Neural crest cell (in vitro differentiated cells): ENCODE measurements at places on chromosomes 1 and 21.

- no peak for DNase-seq
Observed at GRCh38 chr1:157682710-157683437, 17.7 kb downstream of the FCRL3 start.

GRCh38 chr1:15799004-15799867, 8.2 kb downstream of the UQCRHL start:
- no peak for DNase-seq

- DNase-seq, result no peak
Observed at GRCh38 chr21:41220208-41220733, 52.3 kb downstream of the BACE2 start.

- DNase-seq, result no peak
Observed at GRCh38 chr1:2126331-2127186, 68.0 kb downstream of the FAAP20 start.

GRCh38 chr1:33366762-33367484, 46.0 kb upstream of the A3GALT2 start:
- DNase-seq, result no peak

DNA sequence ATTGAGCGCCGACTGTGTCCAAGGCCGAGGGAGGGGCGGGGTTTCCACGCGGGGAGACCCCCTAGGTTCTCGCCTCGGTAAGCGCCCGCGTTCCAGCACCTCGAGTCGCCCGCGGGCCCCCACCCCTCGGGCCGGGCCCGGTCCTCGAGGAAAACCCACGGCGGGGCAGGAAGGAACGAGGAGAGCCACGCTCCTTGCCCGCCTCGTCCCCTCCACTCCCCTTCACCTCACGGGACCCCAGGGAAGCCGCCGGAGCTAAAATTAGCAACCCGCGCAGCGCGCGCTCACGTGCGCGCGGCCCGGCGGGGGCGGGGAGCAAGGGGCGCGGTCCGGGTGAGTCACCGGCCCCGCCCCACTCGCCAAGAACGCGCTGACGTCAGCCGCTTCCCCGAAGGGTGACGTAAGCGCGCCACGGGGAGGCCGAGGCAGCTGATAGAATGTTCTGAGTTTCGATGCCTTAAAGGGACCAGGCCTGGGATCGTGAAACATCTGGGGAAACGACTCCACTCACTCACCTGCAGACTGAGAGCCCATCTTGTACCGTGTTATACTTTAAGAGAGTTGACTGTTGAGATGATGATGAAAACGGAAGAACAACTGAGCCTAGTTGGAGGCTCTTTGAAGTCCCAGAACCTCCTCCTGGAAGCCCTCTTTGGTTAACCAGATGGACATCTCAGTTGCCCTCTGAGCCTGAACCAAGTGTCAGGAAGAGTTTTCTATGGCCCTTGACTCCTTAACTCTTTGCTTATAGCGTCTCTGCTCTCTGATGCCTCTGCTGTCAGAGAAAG, 49.7 kb upstream of the ATF3 start:
- peak; percentile 78 for DNase-seq

DNA sequence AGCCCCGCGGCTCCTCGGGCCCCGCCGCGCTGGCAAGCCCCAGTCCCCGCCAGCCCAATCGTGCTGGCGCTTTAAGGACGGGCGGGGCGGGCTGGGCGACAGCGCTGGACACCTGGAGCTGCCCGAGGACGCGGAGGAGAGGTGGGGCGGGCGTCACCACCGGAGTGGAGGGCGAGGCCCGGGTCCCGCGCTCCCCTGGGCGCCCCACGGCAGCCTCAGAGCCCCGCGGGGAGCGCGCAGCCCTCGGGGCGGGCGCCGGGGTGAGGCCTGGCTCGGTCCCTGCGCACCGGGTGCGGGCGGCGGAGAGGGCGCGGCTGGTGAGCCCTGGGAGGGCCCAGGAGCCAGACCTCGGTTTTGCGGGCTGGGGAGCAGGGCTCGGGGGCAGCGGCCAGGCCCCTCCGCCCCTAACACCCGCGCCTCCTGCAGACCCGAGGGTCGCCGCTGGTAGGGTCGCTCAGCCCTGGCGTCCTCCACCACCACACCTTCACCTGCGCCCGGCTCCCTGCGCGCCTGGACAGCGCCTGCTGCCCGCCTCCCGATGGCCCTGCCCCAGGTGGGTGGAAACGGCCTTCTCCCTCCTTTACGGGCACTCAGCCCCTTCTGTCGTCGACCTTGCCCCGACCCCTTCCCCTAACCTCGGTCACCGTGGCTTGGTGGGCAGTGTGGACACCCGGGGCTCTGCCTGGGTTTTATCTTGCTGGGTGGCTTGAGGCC, at the start of gene TMEM61:
TMEM61 (plus strand) TSS at position 101 of the 714 bp plus-strand sequence; CDS start at position 539, 438 bp downstream.
- no peak for DNase-seq

- no peak for DNase-seq
Observed at GRCh38 chr1:8365661-8366362, 47.9 kb downstream of the SLC45A1 start.

- no peak for DNase-seq
Observed at GRCh38 chr1:203349773-203350524, 973 bp downstream of the FMOD start.

- DNase-seq, result no peak
Observed at GRCh38 chr1:116763116-116763786, 9.0 kb downstream of the CD2 start.

DNA sequence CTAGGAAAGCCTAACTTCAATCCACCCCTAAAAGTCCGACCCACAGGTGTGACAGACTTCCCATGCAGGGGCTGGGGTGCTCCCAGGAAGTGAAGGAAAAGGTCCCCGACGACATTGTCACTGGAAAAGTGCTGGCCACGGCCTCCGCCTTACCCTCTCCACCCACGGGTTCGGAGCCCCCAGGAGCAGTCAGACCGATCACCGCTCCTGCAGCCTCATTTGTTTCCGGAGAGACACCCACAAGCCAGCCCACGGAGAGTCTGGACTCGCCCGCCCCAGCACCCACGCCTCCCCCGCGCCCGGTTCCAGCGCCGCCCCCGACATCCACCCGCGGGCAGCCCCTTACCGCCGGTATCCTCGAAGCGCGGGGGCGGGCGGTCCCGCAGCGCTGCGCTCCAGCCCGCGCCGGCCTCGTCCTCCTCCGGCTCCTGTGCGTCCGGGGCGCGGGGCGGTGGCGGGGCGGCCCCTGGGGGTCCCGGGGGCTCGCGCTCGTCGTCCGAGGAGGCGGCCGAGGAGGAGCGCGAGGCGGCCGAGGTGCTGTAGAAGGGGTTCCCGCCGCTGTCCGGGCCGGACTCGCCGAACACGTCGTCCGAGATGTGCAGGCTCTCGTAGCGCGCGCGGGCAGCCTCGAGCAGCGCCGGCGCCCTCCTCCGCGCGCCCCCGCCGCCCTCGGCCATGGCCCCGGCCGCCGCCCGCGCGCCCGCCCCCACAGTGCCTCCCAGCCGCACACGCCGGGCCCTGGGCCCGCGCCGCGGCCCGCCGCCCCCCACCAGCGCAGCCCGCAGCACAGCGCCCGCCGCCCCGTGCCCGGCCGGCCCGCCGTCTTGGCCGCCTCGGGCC, 660 bp downstream of the PGBD5 start:
- DNase-seq, result peak; percentile 16

DNA sequence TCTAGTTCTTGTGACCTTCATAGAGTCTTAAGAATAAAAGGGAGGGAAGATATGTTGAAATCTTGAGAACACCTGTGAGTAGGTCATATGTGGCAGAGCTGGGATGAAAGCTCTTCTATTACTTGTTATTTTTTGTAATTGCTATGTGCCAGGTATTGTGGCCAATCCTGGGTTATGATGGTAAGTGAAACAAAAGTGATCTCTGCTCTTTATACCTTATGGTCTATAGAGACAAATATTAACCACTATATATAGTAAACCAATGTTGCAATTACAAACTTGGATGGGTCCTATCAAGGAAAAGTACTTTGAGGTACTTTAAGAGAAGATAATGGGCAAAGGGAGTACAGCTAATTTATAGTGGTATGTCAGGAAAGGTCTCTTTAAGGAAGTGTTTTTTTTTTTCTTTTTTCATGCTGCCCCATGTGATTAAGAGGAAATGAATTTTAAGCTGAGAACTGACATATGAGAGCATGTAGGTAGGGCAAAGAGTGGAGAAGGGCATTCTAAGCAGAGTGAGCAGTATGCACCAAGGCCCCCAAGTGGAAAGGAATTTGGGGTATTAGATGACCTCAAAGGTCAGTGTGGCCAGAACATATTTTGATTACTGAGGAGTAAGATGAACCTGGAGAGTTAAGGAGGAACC, 43.3 kb downstream of the POU2F1 start:
- no peak for DNase-seq

DNA sequence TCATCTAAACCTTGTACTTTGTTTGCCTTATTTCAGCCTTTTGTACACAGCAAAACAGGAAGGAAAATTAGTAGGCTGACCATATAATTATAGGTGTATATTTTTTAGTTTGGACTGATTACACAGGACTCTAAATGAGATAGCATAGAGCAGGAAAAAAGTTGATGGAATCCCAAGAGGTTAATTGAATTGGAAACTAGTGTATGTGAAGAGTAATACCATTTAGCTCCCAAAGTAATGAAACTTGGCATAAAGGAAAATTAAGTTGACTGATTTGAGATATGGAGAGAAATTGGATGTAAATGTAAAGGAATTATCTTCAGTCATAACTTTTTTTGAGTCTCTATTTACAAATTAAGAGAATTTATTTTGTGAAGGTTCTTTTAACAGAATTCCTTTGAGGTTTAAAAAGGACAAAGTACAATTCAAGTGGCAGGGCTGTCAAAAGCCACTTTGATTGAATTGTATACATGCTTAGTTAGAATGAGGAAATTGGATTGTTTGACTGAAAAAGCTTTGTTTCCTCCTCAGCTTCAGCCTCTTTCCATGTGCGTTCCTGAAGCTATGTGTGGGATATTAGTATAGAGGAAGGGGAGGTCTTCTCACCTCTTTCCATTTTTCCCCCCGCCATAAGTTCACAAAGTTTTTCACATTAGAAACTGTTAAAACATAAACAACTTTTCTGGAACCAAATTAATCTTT, 26.4 kb downstream of the SNX27 start:
- DNase-seq, result no peak

- DNase-seq, result no peak
Observed at GRCh38 chr1:158735848-158736247, 15.3 kb upstream of the OR6K3 start.

DNA sequence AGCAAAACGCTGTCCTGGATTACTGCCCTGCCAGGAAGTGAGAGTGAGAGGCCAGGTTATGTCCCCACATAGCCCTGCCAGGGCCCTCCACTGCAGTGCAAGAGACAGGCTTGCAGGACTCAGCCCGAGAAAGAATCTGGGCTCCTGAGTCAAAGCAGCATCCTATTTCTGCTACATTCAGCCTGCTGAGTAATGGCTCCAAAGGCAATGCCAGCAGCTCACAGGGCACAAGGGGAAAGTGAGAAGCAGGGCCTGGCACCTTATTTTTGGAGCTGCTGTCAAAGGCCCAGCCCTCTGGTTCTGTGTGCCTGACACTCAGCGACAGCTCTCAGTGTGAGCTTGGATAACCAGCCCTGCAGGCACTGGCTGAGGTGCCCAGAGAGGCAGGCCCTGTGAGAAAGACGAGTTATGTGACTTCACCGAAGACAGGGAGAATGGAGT, 83.9 kb downstream of the DTL start:
- no peak for DNase-seq

- no peak for DNase-seq
Observed at GRCh38 chr21:26572076-26572701, 897 bp downstream of the CYYR1 start.

GRCh38 chr1:224545571-224545970, 70.5 kb upstream of the CNIH3 start:
- no peak for DNase-seq

DNA sequence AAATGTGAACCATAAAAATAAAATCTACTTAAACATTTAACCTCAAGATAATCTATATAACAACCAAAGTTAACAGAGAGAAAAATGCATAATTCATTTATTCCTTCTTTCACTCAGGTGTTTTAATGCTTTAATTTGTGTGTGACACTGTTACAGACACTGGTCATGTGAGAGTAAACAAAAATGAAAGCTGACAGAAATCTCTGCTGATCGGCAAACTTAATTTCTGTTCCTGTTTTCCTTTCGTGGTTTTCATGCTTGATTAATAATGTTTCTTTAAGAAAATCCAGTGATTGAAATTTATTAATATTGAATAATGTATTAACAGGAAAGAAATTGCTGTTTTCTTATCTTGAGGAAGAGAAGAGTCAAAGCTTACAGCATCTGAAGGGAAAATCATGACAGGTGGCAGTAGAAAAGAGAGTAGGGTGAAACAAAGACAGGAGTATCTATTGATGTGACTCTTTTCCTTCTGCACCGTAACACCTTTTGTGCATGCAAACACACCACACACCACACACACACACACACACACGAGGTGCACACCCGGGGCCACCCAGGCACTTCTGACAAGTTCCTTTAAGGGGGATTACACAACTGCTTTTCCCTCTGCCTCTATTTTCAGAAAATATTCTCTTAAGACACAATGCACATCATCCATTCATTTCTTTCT, 1.6 kb downstream of the OR2AK2 start:
- no peak for DNase-seq

DNA sequence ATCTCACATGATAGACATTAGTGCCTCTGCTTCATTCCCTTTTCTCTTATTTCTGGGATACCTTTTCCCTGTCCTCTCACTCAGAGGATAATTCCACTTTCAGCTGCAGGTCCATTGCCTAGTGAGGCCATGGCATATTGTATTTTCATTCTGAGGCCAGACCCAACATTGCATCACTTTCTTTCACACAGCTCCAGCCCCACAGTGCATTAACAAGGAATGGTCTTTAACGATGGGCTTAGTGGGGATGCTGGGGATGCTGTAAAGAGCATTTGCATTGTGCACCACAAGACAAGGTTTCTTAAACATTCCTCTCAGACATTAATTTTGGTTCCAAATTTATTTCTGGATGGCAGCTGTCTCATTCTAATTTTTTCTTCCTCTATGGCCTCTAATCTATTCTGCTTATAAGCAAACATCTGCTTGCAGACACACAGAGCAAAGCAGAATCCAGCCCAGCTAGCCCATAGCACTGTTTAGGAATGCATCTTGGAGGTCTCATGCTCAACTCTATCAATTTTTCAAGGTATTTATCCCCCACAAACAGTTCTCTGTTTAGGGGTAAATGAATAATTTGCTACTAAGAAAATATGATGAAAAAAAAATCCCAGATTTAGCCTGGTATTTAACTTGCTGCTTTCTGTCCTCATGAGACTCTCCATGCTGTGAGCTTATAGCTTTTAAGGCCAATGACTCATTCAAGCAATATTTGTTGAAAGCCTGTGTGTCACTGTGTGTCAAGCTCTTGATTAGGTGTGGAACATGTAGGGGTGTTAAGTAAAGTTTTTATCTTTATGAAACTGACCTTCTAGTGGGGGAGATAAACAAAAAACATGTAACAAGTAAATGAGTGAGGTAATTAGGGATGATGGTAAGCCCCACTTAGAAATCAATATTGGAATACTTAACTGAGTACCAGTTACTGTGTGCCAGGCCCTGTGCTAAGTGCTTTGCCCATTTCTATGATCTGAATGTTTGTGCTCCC, 44.5 kb upstream of the CCDC190 start:
- DNase-seq, result no peak

GRCh38 chr1:169044971-169045370, 61.5 kb upstream of the ATP1B1 start:
- DNase-seq, result no peak
